ENCODE measurements at places on chromosomes 5 and 9. TPM values are rescaled to one million over a fixed set of nuclear protein-coding genes. Genes with fewer than 3 reads are reported as not detected.

- peaks cover 8% of the 10 kb centered on the region for H3K36me3 ChIP-seq
- DNase-seq = peak; percentile 75
- H3K27me3 ChIP-seq = no peaks in the 10 kb centered on the region
- no peak overlapping the region for H3K27ac ChIP-seq
- peaks cover 6% of the 10 kb centered on the region for H3K4me1 ChIP-seq
- H3K4me3 ChIP-seq = no peak overlapping the region
These were observed 141.0 kb downstream of the CDK5RAP2 start for GRCh38 chr9:120438836-120439546.

DNA sequence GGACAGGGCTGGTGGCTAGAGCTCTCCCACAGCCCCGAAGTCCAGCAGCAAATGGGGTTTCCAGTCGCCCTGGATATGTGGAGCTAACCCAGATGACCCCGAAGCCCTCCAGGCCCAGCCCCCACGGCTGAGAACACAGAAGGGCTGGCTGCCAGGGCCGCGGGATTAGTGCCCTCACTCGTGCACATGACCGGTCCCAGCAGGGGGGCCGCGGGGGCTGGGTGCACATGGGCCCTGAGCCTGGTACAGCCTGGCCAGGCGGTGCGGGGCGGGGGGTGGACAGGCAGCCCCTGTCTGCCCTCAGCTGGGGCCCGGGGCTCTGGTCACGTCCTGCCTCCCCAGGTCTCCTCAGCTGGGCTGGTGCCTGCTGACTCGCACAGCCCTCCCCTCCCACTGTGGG, 5.9 kb downstream of the SSNA1 start:
- no peaks in the 10 kb centered on the region for H3K27me3 ChIP-seq
- H3K4me1 ChIP-seq = peaks cover 9% of the 10 kb centered on the region
- DNase-seq = no peak
- H3K27ac ChIP-seq = no peak overlapping the region
- no peaks in the 10 kb centered on the region for H3K36me3 ChIP-seq

- H3K36me3 ChIP-seq = peaks cover 4% of the 10 kb centered on the region
- peaks cover 31% of the 10 kb centered on the region for H3K27me3 ChIP-seq
- peaks cover 15% of the 10 kb centered on the region for H3K4me1 ChIP-seq
- H3K4me3 ChIP-seq = no peak overlapping the region
- H3K27ac ChIP-seq = no peak overlapping the region
- DNase-seq = no peak
These were observed 2.2 kb downstream of the DUSP1 start for GRCh38 chr5:172768573-172769341.

DNA sequence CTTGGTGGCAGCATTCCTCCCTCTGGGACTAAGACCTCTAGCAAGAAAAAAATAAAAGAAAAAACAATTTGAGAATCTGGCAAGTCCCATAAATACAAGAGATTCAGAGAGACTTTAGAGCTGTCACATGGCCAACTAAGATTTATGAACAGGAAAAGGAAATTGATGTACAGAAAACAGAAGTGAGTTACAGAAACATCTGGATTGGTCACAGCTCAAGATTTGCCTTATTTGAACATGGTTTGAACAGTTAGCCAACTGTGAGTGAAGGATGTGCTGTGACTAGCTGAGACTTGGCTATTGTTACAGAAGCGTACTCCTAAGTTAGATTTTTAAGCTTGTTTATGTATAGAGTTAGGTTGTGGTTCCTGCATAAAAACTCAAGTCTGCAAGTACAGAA, 340.2 kb downstream of the SLCO4C1 start:
- H3K4me3 ChIP-seq = no peak overlapping the region
- no peaks in the 10 kb centered on the region for H3K36me3 ChIP-seq
- no peak overlapping the region for H3K27ac ChIP-seq
- no peaks in the 10 kb centered on the region for H3K4me1 ChIP-seq
- H3K27me3 ChIP-seq = no peaks in the 10 kb centered on the region
- no peak for DNase-seq

DNA sequence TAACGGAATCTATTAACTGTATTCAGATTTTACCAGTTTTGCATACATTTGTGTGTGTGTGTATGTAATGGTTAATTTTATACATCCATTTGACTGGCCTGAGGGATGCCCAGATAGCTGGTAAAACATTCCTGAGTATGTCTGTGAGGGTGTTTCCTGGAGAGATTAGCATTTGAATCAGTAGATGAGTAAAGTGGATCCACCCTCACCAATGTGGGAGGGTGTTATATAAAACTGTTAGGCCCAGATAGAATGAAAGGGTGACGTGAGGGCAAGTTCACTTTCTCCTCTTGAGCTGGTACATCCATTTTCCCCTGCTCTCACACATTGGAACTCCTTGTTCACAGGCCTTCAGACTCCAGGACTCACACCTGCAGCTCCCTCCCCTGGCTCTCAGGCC, 88.7 kb downstream of the EMB start:
- no peak overlapping the region for H3K4me3 ChIP-seq
- H3K27ac ChIP-seq = no peak overlapping the region
- H3K27me3 ChIP-seq = no peaks in the 10 kb centered on the region
- peak; percentile 20 for DNase-seq
- H3K4me1 ChIP-seq = no peaks in the 10 kb centered on the region

GRCh38 chr5:35312267-35312666, 82.0 kb upstream of the PRLR start:
- no peak overlapping the region for H3K27ac ChIP-seq
- no peaks in the 10 kb centered on the region for H3K36me3 ChIP-seq
- no peaks in the 10 kb centered on the region for H3K4me1 ChIP-seq
- no peaks in the 10 kb centered on the region for H3K27me3 ChIP-seq

- H3K27ac ChIP-seq = no peak overlapping the region
- no peak for DNase-seq
- H3K27me3 ChIP-seq = no peaks in the 10 kb centered on the region
- H3K4me3 ChIP-seq = no peak overlapping the region
- H3K36me3 ChIP-seq = no peaks in the 10 kb centered on the region
- H3K4me1 ChIP-seq = no peaks in the 10 kb centered on the region
These were observed 151.8 kb downstream of the HSPA4 start for GRCh38 chr5:133203317-133204305.

DNA sequence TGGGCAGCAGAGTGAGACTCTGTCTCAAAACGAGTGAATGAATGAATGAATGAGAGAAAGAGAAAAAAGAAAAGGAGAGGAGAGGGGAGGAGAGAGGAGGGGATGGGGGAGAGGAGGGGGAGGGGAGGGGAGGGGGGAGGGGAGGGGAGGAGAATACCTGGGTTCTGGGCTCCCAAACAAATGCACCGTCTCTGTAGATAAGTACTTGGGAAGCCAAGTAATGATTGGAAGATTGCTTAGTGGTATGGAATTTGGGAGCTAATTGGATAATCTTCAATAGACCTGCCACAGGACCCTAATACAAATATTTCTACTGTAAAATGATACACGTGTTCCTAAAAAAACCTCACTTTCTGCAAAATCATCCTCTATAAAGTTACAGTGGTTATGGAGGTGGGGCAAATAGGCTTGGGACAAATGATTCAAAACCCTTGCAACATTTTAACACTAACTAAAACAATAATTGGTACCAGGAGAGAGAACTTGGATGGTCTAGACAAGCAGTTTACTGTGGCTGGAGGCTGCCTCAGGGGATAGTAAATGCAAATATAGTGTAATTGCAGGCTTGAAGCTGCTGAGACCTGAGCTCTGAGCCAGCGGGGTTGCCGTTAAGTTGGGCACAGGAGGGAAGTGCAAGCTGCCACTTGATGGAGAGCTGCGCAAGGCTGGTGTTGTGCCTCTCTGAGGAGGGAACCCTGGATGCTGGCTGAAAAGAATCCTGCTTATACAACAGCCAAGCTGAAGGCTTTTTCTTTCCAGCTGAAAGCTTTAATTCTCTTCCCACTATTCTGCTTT, 3.5 kb downstream of the HEMGN start:
- no peaks in the 10 kb centered on the region for H3K36me3 ChIP-seq
- no peak overlapping the region for H3K4me3 ChIP-seq
- no peaks in the 10 kb centered on the region for H3K4me1 ChIP-seq
- DNase-seq = peak; percentile 43
- H3K27ac ChIP-seq = no peak overlapping the region
- H3K27me3 ChIP-seq = peaks cover 59% of the 10 kb centered on the region

DNA sequence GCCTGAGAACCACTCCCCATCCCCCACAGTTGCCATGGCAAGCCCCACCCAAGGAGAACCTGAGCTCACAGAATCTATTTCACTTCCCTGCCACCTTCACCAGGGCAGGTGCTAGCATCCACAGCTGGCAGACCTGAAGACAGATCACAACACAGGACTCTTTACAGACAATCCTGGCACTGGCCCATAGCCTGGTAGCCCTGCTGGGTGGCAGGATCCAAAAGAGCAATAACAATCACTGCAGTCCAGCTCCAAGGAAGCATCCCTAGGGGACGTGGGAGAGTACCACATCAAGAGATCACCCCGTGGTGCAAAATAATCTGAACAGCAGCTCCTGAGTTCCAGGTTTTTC, 463.2 kb upstream of the PIK3R1 start:
- no peaks in the 10 kb centered on the region for H3K27me3 ChIP-seq
- peaks cover 4% of the 10 kb centered on the region for H3K36me3 ChIP-seq
- H3K4me1 ChIP-seq = peaks cover 9% of the 10 kb centered on the region
- no peak overlapping the region for H3K27ac ChIP-seq
- no peak overlapping the region for H3K4me3 ChIP-seq

DNA sequence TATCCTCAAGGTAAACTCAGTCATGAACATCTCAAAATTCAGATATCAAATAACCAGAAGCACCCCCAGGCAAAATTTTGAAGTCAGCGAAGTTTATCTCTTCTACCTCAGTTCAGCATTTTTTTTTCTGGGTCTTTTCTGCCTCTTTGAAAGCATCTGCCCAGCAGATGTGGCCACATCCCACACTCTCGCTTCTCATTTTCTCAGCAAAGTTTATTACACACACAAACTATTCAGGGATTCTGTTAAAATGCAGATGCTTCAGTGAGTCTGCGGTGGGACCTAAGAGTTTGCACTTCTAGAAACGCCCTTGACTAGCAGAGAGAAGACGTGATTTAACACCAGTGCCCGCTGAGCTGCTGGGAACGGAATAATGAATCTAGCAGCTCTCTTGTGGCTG, 19.3 kb downstream of the RASEF start:
- peak; percentile 6 for DNase-seq
- no peak overlapping the region for H3K27ac ChIP-seq
- no peaks in the 10 kb centered on the region for H3K27me3 ChIP-seq
- no peaks in the 10 kb centered on the region for H3K36me3 ChIP-seq

DNA sequence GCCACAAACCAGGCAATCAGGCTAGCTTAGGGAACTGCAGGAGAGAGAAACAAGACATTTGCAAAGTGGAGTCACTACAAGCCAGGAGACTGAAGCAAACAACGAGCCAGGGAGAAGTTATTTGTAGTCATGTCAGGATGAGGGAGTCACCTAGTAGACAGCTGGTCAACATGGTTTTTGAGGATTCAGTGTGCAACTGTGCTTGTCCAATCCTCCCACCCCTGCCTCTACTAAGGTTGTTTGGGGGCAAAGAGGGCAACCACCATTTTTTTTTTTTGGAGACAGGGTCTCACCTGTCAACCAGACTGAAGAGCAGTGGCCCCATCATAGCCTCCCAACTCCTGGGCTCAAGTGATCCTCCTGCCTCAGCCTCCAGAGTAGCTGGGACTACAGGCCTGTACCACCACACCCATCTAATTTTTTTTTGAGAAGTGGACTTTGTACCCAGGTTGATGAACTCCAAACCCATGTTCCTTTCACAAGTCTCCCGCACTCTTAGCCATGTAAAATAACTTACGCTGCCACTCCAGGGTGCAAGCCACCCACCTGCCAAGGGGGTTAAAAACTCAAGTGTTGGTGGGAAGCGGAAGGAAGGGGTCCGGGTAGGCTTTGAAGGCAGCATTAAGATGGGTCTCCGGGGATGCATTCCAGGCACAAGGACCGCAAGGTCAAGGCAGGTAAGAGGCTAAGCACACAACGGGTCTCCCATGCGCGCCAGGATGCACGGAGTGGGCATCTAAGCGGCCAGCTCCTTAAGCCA, 995 bp downstream of the RPL35 start:
- H3K4me1 ChIP-seq = peaks cover 17% of the 10 kb centered on the region
- peak overlapping the region; percentile 91 for H3K27ac ChIP-seq
- peaks cover 32% of the 10 kb centered on the region for H3K36me3 ChIP-seq

ACER2 gene
- 11.6 TPM for total RNA-seq

FOXD4 gene
- 0.31 TPM for total RNA-seq

DAB2IP gene
- total RNA-seq = 42.8 TPM

SEC24A gene
- 37.4 TPM for total RNA-seq

SHC3 gene
- 2.5 TPM for total RNA-seq

TAF11L12 gene
- not detected for total RNA-seq

CORO2A gene
- 27.6 TPM for total RNA-seq

All from GM23338 (cell line).